ENCODE measurements at places on chromosomes 3 and 15.
A peak's percentile ranks its signal among the peaks of the same experiment; 100 is the strongest.

DNA sequence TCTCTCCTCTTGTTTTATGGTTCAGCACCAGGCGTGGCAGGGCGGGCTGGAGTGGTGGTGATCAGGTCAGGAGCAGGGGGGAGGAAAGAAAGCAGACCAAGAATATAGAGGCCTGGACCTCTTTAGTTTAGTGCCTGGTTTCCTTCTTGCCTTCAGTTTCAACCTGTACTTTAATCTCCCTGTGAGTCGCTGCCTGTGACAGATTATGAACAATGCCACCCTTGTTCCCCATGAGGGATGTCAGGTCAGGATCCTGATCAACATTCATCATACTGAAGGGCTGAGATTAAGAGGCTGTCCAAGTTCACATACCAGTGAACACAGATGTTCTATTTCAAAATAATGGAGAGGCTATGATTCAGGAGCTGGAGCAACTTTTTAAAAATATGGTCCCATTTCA lies 11.4 kb downstream of the ENTPD3 start:
- no peak for DNase-seq

DNA sequence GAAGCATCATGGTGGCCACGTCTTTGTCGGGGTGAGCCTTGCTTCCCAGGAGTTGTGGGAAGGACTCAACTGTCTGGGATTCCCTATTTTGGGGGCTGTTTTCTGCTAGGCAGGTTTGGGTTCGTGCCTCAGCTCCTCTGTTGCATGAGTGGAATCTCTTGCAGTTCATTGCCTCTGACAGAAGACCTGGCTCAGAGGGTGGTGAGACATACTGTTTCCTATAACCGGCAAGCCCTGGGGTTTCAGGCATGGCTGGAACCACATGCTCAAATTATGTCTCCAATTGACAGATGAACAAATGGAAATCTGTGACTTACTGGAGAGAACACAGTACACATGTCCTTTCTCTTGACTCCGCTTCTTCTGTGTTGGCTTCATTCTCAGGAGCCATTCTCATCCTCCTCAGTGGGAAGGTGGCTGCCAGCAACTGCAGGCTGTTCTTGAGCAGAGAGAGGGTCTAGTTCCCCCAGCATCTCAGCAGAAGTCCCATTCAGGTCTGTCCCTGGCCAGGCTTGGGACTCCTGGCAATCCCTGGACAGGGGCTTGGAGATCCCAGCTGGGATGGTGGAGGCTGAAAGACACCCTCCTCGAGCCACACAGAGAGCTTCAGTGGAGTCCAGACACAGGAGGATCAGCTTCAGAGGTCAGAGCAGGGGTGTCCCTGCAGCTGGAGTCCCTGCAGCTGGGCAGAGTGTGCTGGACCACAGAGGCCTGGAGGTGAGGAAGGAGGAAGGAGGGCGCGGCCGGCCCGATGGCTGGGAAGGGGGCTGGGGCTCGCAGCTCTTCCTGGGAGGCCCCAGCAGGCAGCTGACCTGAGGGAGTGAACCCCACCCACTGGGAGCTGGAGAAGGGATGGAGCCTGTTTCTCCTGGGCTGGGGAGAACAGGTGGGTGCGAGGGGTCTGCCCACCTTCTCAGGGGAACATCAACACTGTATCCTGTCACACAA lies 97.6 kb downstream of the LSM3 start:
- DNase-seq, result no peak

- DNase-seq, result no peak
These were observed 30.5 kb upstream of the CHL1 start for GRCh38 chr3:166071-166470.

DNA sequence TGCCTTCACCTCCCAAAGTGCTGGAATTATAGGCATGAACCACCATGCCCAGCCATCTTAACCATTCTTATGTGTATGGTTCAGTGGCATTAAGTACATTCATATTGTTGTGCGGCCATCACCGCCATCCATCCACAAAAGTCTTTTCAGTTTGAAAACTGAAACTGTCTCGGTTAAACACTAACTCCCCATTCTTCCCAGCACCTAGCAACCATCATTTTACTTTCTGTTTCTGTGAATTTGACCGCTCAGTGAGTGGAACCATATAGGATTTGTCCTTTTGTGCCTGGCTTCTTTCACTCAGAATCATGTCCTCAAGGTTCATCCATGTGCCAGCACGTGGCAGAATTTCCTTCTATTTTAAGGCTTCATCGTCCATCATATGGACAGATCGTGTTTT lies 5.8 kb downstream of the MCM2 start:
- DNase-seq, result no peak

- DNase-seq, result no peak
These were observed 13.3 kb downstream of the RARB start for GRCh38 chr3:25441234-25441856.

DNA sequence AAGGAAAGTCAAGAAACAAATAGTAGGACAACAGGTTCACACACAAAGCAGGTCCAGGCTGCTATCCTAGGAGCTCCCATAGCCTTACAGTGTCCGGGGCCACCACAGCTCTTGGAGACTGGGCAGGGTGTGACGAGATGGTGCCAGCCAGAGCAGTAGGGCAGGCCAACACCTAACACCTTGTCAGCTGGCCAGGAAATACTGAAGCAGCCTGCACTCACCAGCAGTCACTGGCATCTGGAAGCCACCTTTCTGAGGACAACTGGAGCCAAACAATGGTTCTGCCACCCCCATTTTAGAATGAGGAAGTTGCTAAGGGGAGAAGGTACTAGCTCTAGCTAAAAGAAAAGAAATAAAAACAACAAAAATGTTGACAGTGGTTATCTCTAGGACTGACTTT lies 47.2 kb downstream of the CCDC12 start:
- DNase-seq, result no peak

GRCh38 chr3:189488241-189488767 lies 142.9 kb upstream of the TP63 start:
- no peak for DNase-seq

DNA sequence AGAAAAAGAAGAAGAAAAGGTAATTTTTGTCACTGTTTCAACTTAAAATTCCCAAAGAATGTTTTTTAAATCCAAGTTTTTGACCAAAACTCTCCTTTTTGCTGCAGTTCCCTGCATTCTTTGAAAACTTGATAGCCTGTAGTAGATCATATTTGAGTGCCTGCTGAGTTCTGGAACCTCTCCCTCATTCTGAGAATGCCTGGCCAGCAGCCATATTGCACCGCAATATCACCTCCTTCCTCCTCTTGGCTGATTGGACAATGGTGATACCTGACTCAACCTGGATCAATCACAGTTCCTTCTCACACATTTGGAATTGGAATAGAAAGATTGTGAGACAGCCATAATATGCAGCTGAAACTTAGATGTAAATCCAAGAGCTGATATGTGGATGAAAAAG lies 97.6 kb upstream of the GAP43 start:
- no peak for DNase-seq

DNA sequence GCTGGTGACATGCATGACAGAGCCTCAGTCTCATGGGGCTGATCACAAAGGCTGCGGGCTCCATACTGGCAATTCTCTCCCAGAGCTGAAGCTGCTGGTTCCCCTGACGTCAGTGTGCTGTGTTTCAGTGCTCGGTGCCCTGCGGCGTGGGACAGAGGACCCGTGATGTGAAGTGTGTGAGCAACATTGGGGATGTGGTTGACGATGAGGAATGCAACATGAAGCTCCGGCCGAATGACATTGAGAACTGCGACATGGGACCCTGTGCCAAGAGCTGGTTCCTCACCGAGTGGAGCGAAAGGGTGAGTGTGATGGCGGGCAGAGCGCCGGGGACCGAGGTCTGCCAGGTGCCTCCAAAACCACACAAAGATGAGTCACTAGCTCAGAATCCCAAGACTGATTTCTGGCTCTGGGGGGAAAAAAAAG lies 62.0 kb upstream of the NR2E3 start:
- DNase-seq, result no peak

DNA sequence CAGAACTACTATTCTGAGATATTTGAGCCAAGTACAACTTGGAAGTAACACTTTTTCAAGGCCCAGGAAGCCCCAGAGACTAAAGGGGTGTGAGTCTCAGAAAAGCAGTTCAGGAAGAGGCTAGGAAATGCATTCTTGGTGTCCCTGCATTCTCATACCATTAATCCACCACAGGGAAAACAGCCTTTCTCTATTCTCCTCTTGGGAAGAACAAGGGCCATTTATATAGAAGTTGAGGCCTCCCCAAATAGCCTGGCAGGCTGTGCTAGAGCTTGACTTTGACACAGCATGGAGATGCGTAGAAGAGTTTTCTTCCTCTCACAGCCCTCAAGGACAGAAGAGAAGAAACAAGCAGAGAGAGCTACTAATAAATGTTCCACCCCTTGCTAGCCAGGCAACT lies 5.5 kb upstream of the NR2C2 start:
- DNase-seq, result no peak

- no peak for DNase-seq
These were observed 152.5 kb downstream of the EDEM1 start for GRCh38 chr3:5339967-5340535.

DNA sequence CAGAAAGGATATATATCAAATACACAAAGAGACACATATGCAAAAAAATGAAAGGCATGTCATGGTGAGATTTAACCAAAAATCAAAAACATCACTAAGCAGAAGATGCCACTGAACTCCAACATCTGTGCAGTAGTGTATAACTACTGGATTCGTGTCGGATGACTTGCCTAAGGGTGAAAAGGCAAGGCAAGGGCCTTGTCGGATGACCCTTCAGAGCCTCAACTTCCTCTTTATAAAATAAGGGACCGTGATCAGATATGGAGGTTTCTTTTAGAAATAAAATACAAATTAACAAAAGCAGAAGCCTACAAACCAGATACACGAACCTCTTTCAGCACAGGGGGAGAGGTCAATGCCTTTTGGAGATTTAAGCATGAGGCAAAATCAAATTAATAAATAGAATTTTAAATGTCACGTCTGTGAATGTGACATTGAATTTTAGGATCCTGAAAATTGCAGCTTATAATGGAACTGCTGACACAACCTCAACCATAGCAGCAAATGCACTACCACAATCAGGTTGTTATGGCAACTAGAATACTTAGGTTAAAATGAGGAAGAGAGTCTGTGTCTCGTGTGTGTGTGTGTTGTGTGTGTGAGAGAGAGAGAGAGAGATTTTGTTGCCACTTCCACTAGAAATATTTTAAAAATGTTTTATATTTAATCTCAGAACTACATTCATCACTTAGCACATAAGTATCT lies 8.3 kb upstream of the CHRM5 start:
- DNase-seq, result no peak

GRCh38 chr3:29720665-29721064 lies 439.8 kb downstream of the RBMS3 start:
- no peak for DNase-seq

- DNase-seq, result no peak
These were observed 100.8 kb downstream of the TPRG1 start for GRCh38 chr3:189272500-189273119.

DNA sequence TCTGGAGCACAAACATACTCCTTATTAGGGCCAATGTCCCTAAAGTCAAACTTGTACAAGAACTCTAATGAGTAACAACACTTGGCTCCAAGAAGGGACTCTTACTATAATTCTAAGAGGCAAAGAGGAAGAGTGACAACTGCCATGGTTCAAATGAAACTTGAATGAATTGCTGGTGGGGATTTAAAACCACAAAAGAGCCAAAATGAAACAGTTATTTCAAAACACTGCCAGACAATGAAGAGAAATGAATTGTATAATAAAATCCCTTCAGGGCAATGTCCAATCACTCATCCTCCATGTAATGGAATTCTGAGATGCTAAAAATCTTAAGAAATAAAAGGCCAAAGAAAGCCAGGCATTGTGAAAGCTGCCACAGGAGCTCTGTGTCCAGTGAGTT lies 14.2 kb downstream of the THRB start:
- DNase-seq, result no peak

DNA sequence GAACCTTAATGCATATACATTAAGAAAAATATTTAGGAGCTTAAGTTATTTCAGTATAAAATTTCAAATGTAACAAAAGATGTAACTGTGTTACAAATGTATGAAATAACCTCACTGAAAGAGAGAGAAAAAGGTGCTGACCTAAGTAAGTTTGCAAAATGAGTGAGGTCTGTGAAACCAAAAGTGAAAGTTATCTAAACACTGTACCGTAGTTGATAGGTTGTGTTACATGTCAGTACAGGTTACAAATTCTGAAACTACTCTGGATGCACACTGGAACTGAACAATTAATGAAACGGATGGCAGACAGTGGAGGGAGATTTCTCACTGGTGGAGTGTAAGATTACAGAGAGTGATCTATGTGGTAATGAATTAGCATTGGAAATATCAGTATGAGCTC lies 420.7 kb downstream of the ZNF385D start:
- peak; percentile 9 for DNase-seq

GRCh38 chr3:194189243-194189791 lies 53.4 kb downstream of the HES1 start:
- DNase-seq, result no peak

DNA sequence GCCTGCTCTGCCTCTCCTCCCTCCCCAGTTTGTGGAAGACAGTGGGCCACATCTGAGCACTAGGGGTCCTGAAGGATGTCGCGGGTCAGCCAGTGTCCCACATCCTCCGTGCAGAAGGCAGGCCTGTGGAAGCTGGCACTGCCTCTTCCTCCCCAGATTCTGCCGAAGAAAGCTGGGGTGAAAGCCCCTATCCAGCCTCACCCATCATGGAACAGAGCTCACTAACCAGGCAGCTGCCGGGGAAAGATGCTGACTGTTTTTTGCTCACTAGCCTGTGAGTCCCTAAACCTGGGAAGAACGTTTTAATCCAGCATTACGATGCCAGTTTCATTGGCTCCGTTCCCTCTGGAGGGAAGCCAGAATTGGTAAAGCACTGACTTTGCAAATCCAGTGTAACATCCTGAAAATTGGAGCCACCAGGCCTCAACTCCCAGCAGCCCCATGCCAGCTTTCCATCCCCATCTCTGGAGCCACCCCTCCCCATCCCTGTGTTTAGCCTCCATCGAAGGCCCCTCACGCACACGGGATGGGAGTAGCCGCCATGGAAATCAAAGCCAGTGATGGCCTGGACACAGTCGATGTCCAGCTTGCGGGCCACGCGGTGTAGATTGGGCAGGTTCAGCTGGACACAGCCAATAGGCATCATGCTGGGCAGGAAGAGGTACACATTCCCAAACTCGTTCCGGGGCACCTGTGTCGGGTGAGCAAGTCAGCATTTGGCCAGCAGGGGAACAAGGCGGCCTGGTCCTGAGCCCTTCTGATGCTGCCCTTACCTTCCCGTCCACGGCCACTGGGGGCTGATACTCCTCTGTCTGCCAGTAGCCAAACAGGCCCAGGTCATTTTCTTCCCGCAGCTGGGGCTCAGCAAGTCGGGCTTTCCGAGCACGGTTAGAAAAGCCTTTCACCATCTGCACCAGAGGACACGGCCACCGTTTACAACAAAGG lies 23.5 kb downstream of the TMEM43 start:
- DNase-seq, result no peak

DNA sequence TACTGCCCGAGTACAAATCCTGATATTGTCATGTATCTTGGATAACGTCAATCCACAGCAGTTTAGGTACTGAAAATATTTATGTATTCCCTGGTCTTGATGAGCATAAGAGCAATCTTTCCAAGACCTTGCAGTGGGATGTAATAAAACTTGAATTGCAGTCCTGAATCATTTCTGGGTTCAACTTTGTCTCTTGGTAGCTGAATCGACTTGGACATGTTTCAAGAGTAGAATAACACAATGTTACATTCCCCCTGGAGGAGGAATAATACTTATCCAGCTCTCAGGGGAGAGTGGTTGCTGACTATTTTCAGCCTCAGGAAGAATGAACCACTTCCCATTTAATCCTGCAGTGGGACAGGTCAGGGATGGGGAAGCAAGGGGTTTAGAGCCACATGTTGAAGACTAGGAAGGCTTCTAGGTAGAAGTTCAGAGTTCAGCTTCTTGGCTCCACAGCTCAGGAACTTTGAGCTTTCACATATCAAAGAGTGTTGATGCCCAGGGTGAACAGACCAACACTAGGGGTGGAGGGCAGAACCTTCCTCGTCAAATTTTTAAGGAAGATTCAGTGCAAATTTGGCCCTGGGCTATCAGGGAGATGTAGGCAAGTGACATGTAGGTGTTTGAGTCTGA lies 43.4 kb upstream of the GPD1L start:
- DNase-seq, result no peak

Measured in T-helper 1 cell (primary cell).